Eye (tissue), 1 donor: ENCODE measurements at places on chromosomes 4 and X.

DNA sequence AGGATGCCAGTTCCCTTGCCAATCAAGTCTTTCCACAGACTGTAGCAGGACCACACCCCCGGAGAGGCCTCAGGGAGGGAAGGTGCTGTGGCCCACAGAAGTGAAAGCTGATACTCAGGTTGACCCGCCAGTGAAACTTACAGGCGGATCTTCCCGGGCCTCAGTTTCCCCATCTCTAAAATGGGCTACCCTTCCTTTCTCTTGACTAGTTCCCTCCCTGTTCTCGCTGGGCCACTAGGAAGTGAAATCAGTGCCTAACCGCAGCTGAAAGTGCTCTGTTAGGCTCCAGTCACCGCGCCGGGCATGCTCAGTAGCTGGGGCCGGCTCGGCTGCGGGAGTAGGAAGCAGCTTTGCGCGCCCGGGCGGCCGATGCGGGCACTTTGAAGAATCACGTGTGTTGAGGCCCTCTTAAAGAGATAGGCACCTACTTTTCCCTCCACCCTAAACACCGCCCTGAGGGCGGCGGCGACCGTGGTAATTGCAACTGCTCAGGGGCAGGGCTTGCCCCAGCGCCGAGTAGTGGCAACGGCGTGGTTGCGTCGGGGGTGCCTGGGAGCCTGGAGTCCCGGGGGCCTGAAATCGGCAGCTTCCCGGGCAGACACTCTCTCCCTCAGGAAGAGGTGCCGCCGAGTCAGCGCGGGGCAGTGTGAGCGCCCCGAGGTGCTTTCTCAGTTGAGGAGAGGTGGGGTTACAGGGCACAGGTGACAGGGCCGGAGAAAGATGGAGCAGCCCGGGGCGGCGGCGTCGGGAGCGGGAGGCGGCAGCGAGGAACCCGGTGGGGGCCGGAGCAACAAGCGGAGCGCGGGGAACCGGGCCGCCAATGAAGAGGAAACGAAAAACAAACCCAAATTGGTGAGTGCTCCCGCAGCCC is at the start of gene DIAPH2:
DIAPH2 (plus strand) TSS at position 504 of the 871 bp plus-strand sequence.
- DNase-seq = peak; percentile 80

DNA sequence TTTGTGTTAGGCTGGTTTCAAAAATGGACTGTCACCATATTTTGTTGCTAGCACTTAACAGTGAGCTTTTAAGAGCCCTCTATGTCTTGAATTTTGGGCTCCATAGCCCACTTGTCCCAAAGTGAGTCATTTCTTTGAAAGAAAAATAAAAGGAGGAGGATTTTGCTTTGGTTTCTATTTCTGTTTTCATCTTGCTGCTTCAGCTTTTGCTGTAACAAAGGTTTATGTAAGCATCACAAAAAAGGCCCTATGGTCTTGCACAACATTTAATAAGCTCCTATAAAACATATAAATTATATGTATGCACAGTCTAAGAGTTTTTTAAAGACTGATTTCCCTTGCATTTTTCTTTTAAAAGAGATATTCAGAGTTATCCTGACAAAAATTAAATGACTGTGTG is 105.2 kb downstream of the PHOX2B start:
- no peak for DNase-seq

- DNase-seq = no peak
These were observed 81.0 kb downstream of the LNX1 start for GRCh38 chr4:53510321-53510720.

GRCh38 chr4:112748352-112748878 is 111.5 kb downstream of the LARP7 start:
- DNase-seq = peak; percentile 8

GRCh38 chrX:150906694-150907093 is 8.2 kb upstream of the CD99L2 start:
- no peak for DNase-seq

- no peak for DNase-seq
These were observed 69.6 kb downstream of the NOCT start for GRCh38 chr4:139085141-139085540.

- DNase-seq = no peak
These were observed 117.6 kb upstream of the GPR101 start for GRCh38 chrX:137151403-137151802.

GRCh38 chrX:1165535-1166196 is 46.8 kb downstream of the CRLF2 start:
- peak; percentile 84 for DNase-seq

DNA sequence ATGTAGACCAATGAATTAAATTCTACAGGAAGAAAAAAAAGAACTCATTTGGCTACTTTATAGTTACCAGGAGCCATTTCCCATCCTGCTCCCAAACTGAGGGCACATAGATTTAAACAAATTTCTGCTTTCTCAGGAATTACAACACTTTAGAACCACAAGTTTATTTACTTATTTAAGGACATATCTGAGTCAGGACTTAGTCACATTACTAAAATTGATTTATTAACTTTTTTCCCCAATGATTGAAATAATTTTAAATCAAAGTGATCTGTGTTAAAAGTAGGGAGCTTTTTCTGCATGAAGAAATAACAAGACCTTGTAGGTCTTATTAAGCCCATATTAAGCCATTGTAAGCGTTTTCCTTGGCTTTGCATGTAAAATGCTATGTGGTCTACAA is 291.0 kb upstream of the HAND2 start:
- no peak for DNase-seq

DNA sequence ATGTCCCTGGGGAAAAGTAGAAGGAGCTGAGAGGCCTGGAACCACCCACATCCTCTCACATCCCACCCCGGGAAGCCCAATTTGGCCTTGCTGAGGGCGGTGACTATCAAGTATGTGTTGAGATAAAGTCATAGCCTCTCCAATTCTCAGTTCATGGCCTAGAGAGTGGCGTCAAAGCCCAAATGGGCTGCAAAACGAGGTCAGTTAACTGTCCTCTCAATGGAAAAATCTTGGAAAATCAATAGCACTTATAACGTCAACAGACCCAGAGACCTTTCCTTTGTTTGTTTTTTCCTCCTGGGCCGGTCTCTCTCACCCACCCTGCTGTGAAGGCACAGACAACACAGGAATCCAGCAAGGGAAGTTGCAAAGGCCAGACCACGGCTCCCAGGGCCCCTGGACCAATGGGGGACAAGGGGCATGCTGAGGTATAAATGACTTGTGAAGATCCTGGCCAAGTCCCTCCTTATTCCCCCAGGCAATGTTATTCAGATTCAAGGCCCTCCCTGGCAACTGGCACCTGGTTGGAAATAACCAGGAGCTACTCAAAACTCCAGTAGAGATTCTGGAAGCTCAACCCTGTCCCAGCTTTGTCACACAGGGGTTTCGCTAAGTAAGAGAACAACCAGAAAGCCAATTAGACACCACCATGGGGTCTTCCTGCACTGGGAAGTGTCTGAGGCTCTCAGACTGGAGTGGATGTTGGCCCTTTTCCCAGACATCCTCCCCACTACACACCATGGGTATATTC is 38.6 kb downstream of the TSC22D3 start:
- no peak for DNase-seq

GRCh38 chr4:102564399-102565059 is 63.4 kb downstream of the NFKB1 start:
- no peak for DNase-seq

GRCh38 chrX:2609431-2610238 is 81.5 kb upstream of the CD99 start:
- peak; percentile 69 for DNase-seq

DNA sequence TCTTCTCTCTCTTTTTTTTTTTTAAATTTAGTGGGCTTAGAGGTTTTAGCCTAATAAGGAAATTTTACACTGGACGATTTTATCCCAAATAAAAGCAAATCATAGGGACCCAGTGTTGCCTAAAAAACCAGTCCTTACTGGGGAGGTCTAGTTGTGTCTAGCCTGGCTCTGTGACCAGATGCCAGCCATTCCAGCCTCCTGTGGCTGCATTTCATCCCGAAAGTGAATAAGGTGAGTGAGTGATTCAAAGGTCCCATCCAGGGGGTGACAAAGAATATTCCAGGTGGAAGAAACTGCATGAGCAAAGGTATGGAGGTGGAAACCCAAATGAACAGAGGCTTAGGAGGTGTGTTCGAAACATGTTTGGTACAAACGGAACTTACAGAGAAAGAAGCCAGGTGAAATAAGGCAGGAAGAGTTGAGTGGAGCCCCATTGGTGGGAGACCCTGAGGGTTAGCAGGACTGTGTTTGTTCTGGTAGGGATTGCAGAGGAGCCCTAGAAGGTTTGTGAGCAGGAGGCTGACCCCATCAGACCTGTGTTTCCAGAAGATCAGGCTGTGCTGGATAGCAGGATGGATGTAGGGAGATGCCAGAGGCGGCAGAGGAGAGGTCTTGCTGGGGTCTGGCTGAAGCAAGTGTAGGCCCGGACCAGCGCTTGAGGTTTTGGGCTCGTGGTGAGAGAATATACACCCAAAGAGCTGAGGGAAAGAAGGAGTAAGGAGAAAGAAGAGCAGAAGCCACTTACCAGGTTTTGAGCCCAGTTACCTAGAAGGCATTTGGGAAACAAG is 31.6 kb downstream of the PTTG2 start:
- DNase-seq = no peak

DNA sequence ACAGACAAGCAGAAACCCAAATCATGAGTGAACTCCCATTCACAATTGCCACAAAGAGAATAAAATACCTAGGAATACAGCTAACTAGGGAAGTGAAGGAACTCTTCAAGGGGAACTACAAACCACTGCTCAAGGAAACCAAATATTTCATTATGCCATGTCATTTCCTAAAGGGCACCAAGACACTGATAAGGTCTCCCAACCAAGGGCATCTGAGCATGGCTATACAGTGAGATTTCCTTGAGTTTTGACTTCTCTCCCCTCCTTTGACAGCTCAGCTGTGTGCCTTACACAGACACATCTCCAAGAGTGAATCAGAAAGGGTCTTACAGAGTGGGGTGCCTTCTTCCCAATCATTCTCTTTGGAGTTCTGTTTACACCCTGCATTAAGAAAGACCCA is 40.4 kb downstream of the PCDH7 start:
- no peak for DNase-seq

DNA sequence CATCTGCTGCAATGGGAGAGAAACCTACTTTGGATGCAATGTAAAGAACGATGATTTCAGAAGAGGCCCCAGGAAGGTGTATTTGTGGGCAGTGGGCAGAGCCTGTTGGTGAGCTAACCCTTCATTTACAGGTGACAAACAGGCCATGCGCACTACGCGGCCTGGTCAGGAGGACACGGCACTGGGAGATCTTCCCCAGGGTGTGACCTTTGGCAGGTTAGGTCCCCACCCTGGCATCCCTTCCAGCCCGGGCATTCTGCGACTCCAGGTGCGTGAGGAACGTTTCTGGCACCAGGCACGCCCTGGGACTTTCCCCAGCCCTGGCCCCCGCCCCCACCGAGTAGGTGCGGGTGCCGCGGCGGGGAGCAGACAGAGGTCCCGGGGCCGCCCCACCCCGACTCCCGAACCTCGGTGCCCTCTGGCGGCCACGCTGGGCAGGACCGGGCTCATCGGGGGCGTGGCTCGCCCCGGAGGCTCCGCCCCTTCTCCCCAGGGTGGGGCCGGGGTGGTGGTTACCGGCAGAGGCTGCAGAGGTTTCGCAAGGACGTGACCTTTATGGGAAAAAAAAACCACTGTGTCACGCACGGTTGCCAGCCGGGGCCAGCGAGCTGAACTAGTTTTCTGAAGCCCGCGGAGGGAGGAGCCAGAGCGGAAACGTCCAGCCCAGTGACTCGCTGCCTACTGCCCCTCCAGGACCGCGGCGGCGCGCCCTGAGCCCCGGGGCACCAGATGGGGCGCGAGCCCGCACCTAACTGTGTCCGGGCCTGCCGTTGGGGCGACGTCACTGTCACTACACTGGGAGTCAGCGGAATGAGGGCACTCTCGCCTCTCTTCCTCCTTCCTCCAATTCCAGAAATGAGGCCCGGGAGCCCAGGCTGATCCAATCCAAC is 5.0 kb upstream of the NYX start:
- DNase-seq = peak; percentile 70

- no peak for DNase-seq
These were observed 28.5 kb downstream of the SLC25A4 start for GRCh38 chr4:185171373-185172071.

DNA sequence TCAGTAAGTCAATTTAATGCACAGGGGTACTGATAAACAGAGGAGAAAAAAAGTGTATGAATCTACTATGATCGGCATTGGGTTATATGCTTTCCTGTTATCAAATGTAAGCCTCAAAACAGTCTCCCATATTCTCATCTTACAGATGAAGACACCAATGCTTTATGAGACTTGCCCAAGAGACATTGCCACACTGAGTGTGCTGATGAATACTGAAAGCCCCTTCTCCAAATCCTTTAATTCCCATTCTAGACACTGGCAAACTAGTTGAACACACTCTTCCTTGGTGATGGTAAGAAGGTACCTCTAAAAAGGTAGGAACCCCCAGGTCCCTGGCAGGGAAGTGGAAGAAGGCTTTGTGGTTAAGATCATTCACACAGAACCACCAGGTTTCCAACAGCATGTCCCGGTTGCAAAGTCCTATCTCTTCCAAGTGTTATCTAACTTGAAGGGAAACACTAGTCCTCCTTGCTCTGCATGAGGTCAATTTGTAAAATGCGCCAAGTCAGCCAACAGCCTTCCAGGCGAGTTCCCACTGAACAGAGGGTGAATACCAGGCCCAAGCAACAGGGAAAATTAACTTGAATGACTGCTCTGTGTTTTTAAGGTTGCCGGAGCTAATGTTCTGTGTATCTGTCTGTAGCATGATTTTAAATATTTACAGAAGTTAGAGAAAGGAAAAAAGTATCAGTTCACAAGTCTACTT is 5.1 kb downstream of the SETD7 start:
- DNase-seq = peak; percentile 44

GRCh38 chr4:83753260-83753659 is 217.4 kb downstream of the GPAT3 start:
- no peak for DNase-seq

DNA sequence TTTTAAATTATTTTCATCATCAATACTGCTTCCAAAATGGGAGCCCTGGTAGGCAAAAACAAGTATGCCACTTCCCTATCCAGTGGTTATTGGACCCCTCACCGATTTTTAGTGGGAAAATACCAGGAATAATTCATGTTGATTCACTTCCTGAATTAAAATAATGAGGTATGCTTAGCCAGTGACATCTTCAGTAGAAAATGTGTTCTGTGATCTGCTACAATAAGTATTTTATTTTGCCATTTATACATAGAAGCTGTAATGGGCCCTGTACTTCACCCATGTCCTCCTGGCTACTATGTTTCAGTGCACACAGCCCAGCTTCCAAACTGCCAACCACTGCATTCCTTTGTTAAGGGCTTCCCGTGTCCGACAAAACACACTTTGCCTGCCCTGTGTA is 41.0 kb upstream of the KLHL34 start:
- no peak for DNase-seq
